Hematopoietic multipotent progenitor cell (in vitro differentiated cells): ENCODE measurements at places on chromosomes 4 and X.
A peak's percentile ranks its signal among the peaks of the same experiment; 100 is the strongest.

DNA sequence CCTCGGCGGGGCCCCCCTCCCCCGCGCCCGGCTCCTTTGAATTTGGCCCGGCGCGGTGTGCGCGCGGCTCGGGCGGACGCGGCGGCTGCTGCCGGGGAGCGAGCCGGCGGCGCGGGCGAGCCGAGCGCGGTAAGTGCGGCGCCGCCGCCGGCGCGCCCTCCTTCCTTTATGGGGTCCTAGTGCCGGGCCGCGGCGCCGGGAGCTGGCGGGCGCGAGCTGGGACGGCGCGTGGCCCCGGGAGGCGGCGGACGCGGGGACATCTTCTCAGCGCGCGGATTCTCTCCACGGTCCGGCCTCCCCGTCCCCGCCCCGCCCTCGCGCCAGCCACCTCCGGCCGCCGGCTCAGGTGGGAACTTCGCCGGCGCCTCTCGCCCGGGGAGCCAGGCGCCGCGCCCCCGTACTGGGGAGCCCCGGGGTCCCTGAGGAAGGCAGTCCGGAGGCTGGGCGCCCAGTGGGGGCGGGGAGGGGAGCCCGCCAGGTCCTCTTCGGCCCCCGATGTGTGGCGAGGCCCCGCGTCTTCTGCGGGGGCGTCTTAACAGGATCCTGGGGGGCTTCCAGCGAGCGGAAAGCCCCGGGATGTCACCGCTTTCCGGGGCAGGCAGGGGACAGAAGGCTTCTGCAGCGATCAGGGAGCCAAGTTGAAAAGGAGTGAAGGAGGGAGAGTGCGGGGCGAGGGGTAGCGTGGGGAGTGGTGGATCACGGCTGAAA lies 98.4 kb upstream of the TENM3 start:
- no peak for DNase-seq

DNA sequence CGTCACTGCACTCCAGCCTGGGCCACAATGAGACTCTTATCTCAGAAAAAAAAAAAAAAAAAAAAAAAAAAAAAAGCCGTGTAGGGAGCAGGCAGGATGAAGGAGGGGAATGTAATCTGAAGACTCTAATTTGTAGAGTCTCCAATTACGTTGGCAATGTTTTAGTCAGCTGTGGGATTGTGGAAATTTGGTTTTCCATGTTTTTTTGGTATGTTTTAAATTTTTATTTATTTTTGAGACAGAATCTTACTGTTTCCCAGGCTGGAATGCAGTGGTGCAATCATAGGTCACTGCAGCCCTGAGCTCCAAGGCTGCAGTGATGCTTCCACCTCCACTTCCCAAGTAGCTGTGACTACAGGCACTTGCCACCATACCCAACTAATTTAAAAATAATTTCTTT lies 56.5 kb downstream of the NSD2 start:
- no peak for DNase-seq

- no peak for DNase-seq
Observed at GRCh38 chrX:120797188-120797851, 78.3 kb downstream of the CT47B1 start.

GRCh38 chr4:38667085-38667893 lies 3.3 kb downstream of the KLF3 start:
- DNase-seq: peak; percentile 53

DNA sequence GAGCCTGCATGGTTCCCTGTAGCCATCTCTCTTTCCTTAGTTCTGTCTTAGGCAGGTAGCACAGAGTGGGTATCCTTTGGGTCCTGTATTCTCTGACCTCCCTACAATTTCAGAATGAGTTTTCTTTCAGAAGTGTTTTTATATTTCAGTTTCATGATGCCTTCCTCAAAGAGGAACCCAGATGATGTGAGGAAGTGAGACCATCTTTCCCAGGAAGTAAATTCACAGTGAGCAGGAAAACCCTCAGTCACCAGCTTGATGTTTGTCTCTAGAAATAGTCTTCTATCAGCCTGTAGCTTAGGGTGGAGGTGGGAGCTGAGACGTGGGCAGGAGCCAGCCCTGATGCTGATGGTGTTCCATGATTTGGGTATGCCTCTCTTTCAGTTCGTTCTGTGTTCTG lies 16.9 kb downstream of the PLAC1 start:
- DNase-seq: no peak

DNA sequence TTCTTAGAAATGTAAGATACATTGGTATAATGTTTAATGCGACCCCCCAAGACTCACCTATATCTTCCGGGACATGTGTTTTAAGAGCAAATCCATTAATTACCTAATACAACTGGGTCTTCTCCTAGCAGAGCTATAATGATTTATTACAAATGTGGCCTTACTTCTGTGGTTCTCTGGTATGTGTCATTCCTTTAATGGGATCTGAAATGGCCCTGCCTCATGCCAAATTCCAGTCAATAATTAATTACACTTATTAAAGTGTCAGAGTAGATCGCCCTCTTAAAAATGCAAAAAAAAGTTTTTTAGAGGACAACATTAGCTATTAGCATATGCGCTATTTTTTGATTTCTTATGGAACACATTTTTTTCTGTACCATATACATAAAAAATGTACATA lies 17.0 kb downstream of the HPSE start:
- DNase-seq: no peak

- no peak for DNase-seq
Observed at GRCh38 chrX:153353416-153353815, 19.5 kb downstream of the ZNF275 start.

- DNase-seq: peak; percentile 13
Observed at GRCh38 chr4:185122681-185123345, 20.3 kb upstream of the SLC25A4 start.

DNA sequence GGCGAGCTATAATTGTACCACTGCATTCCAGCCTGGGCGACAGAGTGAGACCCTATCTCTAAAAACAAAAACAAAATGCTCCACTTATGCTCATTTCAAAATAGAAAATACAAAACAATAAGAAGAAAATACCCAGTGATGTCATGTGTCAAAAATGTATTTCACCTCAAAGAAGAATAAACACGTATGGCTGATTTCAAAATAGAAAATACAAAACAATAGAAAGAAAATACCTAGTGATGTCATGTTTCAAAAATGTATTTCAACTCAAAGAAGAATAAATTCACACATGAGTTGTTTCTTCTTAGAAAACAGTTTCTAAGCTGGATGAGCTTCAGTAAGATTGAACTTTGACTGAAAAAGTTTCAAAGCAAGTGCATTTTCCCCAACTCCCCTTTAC lies 20.3 kb upstream of the PDCL2 start:
- DNase-seq: no peak

GRCh38 chr4:8840006-8840793 lies 31.4 kb downstream of the HMX1 start:
- DNase-seq: no peak

GRCh38 chr4:85886665-85887064 lies 411.7 kb downstream of the ARHGAP24 start:
- no peak for DNase-seq

DNA sequence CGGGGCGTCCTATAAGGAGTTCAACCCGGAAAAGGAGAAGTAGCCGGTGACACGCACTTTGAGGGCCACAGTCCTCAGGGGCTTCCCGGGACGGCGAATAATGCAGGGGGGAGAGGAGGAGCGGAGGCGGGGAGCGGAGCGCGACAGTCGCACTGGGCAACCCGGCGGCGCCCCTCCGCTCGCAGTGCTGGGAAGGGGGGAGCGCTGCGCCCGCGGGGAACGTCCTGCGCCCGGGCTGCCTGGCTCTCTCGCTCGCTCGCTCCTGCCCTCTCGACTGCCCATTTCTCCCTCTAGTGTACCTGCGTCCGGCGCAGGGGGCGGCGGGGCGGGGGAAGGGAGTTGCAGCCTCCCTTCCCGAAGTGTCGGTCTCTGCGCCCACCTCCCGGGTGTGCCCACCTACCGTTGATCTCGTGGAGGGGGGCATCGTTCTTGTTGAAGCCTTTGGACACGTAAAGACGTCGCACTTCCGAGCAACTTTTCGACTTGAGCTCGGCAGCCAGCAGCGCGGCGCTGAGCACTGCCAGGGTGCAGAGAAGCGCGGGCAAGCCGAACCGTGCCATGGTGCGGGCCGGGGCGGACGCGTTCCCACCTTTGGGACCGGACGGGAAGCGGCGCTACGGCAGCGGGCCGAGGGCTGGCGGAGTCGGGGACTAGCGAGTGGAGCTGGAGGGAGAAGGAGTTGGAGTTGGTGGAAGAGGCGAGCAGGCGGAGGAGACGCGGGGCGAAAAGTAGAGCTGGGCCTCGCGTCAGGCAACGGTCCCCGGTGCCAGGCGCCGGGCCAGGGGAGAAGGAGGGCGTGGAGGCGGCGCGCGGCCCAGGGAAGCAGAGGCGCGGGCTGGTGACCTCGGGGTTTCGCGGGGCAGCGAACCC lies 648 bp downstream of the GPC4 start:
- no peak for DNase-seq

- DNase-seq: no peak
Observed at GRCh38 chr4:152467101-152467500, 68.8 kb downstream of the FBXW7 start.

GRCh38 chrX:2913118-2913517 lies 16.0 kb downstream of the ARSD start:
- DNase-seq: no peak

GRCh38 chr4:118296729-118297128 lies 56.1 kb downstream of the PRSS12 start:
- no peak for DNase-seq

GRCh38 chr4:154559494-154560418 lies 3.1 kb upstream of the FGB start:
- DNase-seq: no peak

DNA sequence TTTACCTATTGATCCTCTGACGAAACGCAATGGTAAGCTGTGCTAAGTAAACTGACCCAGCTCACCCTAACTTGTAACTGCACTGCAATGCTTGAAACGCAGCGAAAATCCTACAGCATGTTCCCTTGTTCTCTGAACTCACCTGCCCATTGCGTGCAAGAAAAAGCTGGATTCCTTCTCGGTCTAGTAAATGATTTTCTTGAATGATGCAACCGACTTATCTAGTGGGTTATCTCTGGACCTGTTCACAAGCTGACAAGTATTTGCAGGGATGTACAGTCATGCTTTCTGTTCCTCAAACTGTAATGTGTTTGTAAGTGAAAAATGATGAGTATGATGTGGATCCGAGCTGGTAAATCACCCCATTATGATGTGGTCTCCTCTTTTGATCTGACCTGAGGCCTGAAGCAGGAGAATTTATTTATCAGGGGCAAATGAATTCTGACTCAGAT lies 140.1 kb downstream of the BTC start:
- DNase-seq: no peak

DNA sequence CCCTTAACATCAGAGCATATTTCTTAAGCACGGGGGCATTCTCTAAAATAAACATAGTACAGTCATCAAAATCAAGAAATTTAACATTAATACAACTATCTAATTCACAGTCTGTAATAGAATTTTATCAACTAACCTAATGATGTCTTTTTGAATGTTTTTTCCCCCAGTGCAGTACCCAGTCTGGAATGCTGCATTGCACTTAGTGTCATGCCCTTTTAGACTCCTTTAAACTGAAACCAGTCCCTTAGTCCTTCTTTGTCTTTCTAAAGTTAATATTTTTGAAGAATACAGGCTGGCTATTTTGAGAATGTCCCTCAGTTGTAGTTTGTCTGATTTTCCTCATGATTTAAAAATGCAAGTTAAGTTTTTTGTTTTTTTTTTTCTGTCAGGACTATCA lies 9.5 kb downstream of the ENPEP start:
- no peak for DNase-seq

- peak; percentile 27 for DNase-seq
Observed at GRCh38 chrX:9464435-9465371, at the start of gene TBL1X. TBL1X (plus strand) TSS chrX:9465058; CDS start chrX:9653587, 188,529 bp downstream.

- peak; percentile 8 for DNase-seq
Observed at GRCh38 chr4:127788517-127788916, 6.4 kb downstream of the HSPA4L start.

GRCh38 chr4:177287255-177287654 lies 22.4 kb upstream of the NEIL3 start:
- DNase-seq: no peak

- DNase-seq: no peak
Observed at GRCh38 chr4:76322236-76322635, 15.7 kb downstream of the STBD1 start.

GRCh38 chr4:114727461-114727860 lies 128.9 kb downstream of the UGT8 start:
- no peak for DNase-seq

DNA sequence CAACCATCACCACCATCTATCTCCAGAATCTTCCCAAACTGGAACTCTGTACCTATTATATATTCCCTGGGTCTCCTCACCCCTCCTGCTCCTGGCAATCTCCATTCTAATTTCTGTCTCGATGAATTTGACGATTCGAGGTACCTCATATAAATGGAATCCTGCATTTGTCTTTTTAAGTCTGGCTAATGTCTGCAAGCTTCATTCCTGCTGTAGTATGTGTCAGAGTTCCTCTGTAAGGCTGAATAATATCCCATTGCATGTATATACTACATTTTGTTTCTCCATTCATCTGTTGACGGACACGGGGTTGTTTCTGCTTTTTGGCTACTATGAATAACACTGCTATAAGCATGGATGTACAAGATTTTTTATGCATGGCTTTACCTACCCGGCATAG lies 19.5 kb downstream of the PRKG2 start:
- DNase-seq: no peak

- DNase-seq: no peak
Observed at GRCh38 chr4:34245276-34245675, 1999.0 kb downstream of the ARAP2 start.

- no peak for DNase-seq
Observed at GRCh38 chr4:108775921-108776320, 13.1 kb upstream of the ETNPPL start.

DNA sequence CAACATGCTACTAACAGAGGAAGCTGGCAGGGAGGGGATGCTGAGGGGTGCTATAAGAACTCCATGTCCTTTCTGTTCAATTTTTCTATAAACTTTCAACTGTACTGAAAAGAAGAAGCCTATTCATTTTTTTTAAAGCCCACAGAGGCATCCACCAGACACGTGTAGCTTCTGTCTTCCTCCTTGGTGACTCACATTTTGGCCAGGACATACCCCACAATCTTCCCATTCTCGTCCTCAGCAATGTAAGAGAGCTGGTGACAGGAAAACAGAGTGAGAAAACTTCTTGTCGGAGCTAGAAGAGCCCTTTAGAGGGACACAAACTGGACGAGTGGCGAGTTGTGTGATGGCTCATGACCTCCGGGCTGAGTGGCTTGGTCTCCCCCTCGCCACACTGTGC lies 1.1 kb downstream of the NAA10 start:
- no peak for DNase-seq

- no peak for DNase-seq
Observed at GRCh38 chr4:108453366-108453765, 167.0 kb upstream of the RPL34 start.
